Dorsolateral prefrontal cortex (tissue), 122 donors: ENCODE measurements at places on chromosomes 13 and 19. TPM values are rescaled to one million over a fixed set of nuclear protein-coding genes. Genes with fewer than 3 reads are reported as not detected.

- DNase-seq = peak; percentile 93
Measured at GRCh38 chr19:40576585-40577451, at the start of gene SHKBP1. Gene SHKBP1 (plus strand): TSS chr19:40576873. CDS start chr19:40576900, 27 bp downstream.

GRCh38 chr13:43555667-43556066 lies 231.1 kb downstream of the ENOX1 start:
- no peak for DNase-seq

DNA sequence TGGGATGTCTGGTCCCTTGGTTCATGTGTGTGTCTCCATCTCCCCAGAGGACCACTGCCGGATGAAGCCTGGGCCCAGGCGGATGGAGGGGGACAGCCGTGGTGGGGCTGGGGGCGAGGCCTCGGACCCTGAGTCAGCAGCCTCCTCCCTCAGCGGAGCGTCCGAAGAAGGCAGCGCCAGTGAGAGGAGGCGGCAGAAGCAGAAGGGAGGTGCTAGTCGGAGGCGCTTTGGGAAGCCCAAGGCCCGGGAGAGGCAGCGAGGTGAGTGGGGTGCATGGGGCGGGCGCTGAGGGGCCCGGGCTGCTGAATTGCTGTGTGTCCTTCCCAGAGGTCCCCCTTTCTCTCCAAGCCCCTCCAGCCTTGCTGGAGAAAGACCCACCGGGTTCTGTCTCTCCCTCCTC lies 3.2 kb downstream of the CCDC106 start:
- DNase-seq = no peak

DNA sequence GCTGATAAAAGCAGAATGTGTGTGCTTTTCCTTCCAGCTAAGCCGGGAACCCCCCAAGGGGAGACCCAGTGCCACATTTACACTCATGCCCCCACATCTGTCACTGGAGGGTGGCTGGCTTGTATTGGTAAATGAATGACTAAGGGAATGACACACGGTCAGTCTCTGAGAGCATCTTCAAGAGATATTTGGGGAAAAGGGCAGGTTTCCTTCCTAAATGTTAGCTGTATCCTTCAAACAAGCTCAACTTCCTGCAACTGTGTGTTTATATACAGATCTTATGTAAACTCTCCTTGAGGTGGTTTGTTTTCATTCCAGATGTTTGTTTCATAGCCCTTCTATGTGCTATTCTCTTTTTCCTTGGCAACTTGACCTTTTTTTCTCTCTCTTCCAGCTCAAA lies 192.6 kb downstream of the COL4A1 start:
- DNase-seq = no peak

- DNase-seq = no peak
Measured at GRCh38 chr19:13208672-13209483, 58.7 kb downstream of the IER2 start.

- no peak for DNase-seq
Measured at GRCh38 chr19:11208561-11209471, 11.5 kb upstream of the KANK2 start.

- no peak for DNase-seq
Measured at GRCh38 chr19:4567584-4568071, 8.1 kb upstream of the SEMA6B start.

- no peak for DNase-seq
Measured at GRCh38 chr13:113625965-113626721, 31.9 kb downstream of the ATP4B start.

- no peak for DNase-seq
Measured at GRCh38 chr19:2113439-2114211, 16.9 kb downstream of the IZUMO4 start.

DNA sequence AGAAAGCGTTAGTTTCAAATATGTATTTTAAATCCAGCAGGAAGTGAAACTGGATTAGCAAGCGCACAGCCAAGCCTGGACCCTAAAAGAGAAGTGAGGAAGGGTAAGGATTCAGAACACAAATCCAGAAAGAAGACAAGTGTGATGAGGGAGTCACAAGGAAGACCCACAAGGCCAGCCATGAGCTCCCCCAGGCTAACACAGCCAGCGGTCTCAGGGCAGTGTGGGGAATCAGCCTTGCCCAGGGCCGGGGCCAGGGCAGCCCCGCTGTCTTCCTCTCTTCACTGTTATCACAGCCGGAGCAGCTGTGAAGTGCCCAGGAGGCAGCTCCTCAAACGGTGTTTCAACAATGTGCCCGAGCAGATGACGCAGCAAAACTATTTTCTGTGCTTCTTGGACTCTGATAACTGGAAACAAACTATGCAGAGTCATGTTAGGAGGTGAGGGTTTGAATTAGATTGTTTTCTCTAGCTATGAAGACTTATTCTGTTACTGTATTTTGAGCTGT lies 12.2 kb upstream of the CDC16 start:
- DNase-seq = no peak

The SLITRK5 gene
- total RNA-seq = 15.1 TPM

The ZNF536 gene
- 40.2 TPM for total RNA-seq

The RFC3 gene
- 8.9 TPM for total RNA-seq
